Colonic mucosa (tissue), 4 donors: ENCODE measurements at places on chromosomes 5 and 9. TPM values are rescaled to one million over a fixed set of nuclear protein-coding genes. Genes with fewer than 3 reads are reported as not detected.

GRCh38 chr9:90858457-90858901, 56.9 kb downstream of the SYK start:
- DNase-seq: no peak

Gene SLC34A1
- not detected for total RNA-seq

Gene NEUROG1
- total RNA-seq: not detected

Gene PRR7
- 5.0 TPM for total RNA-seq
